ENCODE measurements at places on chromosomes 13 and 19. TPM values are rescaled to one million over a fixed set of nuclear protein-coding genes. Genes with fewer than 3 reads are reported as not detected.

Gene TEX101
- total RNA-seq = not detected

Gene ZNF625
- 4.2 TPM for total RNA-seq

GRCh38 chr13:113005076-113005865 lies 36.3 kb downstream of the MCF2L start:
- DNase-seq = no peak
- no peaks in the 10 kb centered on the region for H3K4me1 ChIP-seq
- no peak overlapping the region for H3K4me3 ChIP-seq
- peaks cover 57% of the 10 kb centered on the region for H3K27me3 ChIP-seq

Gene FRY
- 23.3 TPM for total RNA-seq

Gene PVR
- total RNA-seq = 57.8 TPM

GRCh38 chr19:4635754-4636116 lies 3.6 kb upstream of the TNFAIP8L1 start:
- no peaks in the 10 kb centered on the region for H3K36me3 ChIP-seq
- no peaks in the 10 kb centered on the region for H3K27me3 ChIP-seq
- peaks cover 35% of the 10 kb centered on the region for H3K4me1 ChIP-seq
- no peak for DNase-seq
- H3K27ac ChIP-seq = peak overlapping the region; percentile 60

DNA sequence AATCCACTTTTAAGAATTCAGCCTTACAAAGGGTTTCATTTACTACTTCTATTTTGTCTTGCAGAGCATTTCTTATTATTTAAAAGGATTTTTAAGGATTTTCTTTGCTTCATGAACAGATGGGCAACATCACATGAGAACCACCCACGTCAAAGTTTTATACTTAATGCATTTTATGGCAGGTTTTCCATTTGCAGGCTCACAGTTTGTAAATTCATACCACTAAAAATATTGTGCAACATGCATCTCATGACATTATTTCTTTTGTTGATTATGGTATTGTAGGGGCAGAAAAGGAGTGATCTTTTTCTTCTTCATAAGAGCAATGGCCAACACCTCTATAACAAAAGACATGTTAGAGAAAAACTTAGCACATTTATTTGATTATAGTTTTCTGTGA lies 554.0 kb upstream of the SPRY2 start:
- no peaks in the 10 kb centered on the region for H3K36me3 ChIP-seq
- no peak overlapping the region for H3K27ac ChIP-seq
- no peak overlapping the region for H3K4me3 ChIP-seq
- H3K27me3 ChIP-seq = no peaks in the 10 kb centered on the region
- DNase-seq = no peak

DNA sequence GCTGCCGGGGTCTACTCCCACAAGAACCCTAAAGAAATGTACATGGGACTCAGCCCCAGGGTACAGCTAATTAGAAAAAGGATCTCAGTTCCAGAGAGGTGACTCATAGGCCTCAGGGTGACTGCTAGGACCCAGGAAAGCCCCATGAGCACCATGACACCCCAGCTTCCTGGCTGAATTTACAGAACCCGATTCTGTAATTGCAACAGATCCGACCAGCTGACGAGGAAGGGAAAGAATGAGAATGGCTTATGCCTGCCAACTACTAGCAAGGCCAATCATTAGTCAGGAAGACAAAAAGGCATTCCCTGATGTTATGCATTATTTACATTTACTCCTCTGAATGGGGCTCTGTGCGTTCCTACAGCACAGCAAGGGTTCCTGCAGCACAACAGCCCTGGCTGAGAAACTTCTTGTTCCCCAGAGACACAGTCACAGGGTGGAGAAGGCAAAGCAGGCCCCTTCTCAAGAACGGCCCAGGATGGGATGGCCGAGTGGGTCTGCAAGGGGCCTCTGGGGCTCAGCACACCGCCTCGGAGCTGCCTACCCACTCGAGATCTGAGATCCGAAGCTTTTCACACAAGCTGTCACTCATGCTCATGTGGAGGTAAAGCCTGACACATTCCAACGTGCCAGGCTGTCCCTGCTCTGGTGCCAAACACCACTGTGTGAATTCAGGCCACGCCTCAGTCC lies 27.2 kb downstream of the PBX4 start:
- peak overlapping the region; percentile 75 for H3K4me3 ChIP-seq
- peaks cover 48% of the 10 kb centered on the region for H3K4me1 ChIP-seq
- H3K27me3 ChIP-seq = no peaks in the 10 kb centered on the region
- no peaks in the 10 kb centered on the region for H3K36me3 ChIP-seq
- peak overlapping the region; percentile 91 for H3K27ac ChIP-seq
- DNase-seq = peak; percentile 98

- no peaks in the 10 kb centered on the region for H3K27me3 ChIP-seq
- no peak overlapping the region for H3K4me3 ChIP-seq
- H3K4me1 ChIP-seq = peaks cover 26% of the 10 kb centered on the region
- H3K27ac ChIP-seq = no peak overlapping the region
These were observed 59.5 kb downstream of the MICU2 start for GRCh38 chr13:21544515-21544914.

Gene ZSCAN4
- total RNA-seq = not detected

Gene TMEM59L
- 2.7 TPM for total RNA-seq

DNA sequence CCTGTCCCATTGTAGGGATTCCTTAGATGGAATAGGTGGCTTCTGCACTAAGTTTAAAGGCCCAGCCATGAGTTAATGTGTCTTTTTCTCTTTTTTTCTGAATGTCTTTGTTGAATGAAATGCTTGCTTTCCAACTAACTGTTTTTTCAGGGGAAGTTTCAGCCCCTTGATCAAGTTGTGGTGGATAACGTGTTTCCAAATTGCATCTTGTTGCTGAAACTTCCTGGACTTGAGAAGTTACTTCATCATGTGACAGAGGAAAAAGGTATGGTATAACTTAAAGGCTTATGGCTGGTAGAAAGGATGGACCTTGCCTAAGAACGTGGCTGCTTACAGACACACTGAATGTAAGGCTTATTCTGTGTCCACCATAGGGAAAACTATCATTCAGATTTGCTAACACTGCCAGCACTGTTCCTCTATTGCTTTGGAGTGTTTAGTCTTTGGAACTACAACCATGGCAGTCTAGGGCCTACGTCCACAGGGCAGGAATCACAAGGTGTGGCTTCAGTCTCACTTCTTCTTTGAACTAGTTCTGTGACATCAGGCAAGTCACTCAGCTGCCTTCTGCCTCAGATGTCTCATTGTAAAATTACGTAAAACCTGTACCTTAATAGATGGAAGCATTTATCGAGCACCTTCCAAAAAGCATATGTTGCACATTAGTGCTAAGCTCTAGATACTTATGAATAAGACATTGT lies 25.3 kb downstream of the RNASEH2B start:
- no peak overlapping the region for H3K27ac ChIP-seq
- DNase-seq = no peak
- peaks cover 37% of the 10 kb centered on the region for H3K36me3 ChIP-seq
- no peak overlapping the region for H3K4me3 ChIP-seq
- no peaks in the 10 kb centered on the region for H3K4me1 ChIP-seq

Gene CCDC70
- total RNA-seq = not detected

Gene CLDN10
- not detected for total RNA-seq

DNA sequence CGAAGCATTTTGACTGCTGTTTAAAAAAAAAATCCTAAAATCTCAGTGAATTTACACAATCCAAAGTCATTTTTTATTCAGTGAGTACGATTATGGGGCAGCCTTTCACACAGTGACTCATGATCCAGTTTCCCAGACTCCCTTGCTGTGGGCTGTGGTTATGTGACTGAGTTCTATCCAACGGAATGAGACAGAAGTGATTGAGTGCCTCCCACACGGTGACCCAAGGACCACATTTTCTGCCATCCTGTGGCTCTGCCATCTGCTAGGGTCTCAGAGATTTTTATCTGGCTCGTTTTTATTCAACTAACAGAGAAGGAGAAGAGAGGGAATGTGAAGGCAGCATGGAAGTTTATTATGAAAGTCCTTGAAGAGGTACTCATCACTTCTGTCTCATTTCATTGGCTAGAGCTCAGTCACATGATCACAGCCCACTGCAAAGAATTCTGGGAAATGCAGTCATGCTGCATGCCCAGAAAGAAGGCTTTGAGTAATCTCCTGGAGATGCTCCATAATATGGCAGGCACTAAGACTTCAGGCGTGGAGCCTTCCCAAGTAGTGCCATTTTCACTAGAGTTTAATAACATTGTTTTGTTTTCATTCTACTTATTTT lies 999.4 kb downstream of the UQCRFS1 start:
- H3K36me3 ChIP-seq = no peaks in the 10 kb centered on the region
- no peak overlapping the region for H3K4me3 ChIP-seq
- H3K27me3 ChIP-seq = no peaks in the 10 kb centered on the region
- DNase-seq = no peak
- no peak overlapping the region for H3K27ac ChIP-seq
- H3K4me1 ChIP-seq = no peaks in the 10 kb centered on the region

Gene BEST2
- not detected for total RNA-seq

GRCh38 chr19:4675346-4675745 lies 5.2 kb upstream of the MYDGF start:
- H3K36me3 ChIP-seq = peaks cover 18% of the 10 kb centered on the region
- no peak overlapping the region for H3K27ac ChIP-seq
- H3K4me3 ChIP-seq = no peak overlapping the region
- H3K4me1 ChIP-seq = peaks cover 8% of the 10 kb centered on the region

Gene QPCTL
- 17.6 TPM for total RNA-seq

DNA sequence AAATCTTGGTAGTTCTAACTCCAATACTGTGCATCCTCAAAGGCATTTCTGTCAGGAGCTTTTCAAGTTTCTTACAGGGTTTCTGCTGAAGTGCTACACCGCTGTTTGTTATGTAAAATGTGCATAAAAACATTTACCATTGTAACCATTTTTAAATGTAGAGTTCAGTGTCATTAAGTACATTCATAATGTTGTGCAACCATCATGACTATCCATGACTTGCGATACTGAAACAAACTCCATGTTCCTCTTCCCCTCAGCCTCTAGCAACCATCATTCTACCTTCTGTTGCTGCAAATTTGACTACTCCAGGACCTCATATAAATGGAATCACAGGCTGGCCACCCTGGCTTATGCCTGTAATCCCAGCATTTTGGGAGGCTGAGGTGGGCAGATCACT lies 14.4 kb upstream of the SLC25A42 start:
- peak overlapping the region; percentile 38 for H3K27ac ChIP-seq
- H3K27me3 ChIP-seq = no peaks in the 10 kb centered on the region
- peaks cover 15% of the 10 kb centered on the region for H3K36me3 ChIP-seq
- H3K4me3 ChIP-seq = no peak overlapping the region
- no peak for DNase-seq

GRCh38 chr19:29084266-29084665 lies 128.7 kb downstream of the UQCRFS1 start:
- DNase-seq = peak; percentile 22
- H3K27me3 ChIP-seq = peaks cover 21% of the 10 kb centered on the region
- no peak overlapping the region for H3K27ac ChIP-seq
- H3K4me1 ChIP-seq = no peaks in the 10 kb centered on the region
- no peak overlapping the region for H3K4me3 ChIP-seq
- H3K36me3 ChIP-seq = no peaks in the 10 kb centered on the region

Measured in HFFc6 (cell line).